ENCODE measurements at places on chromosomes 11 and 22. TPM values are rescaled to one million over a fixed set of nuclear protein-coding genes. Genes with fewer than 3 reads are reported as not detected.

Gene RIBC2
- 7.8 TPM for total RNA-seq

Gene OR4C6
- not detected for total RNA-seq

Gene FRMD8
- total RNA-seq = 61.3 TPM

Gene MMP13
- total RNA-seq = not detected

Gene OR10A6
- total RNA-seq = not detected

Gene ZNF280B
- total RNA-seq = 2.0 TPM

Gene GLB1L2
- 2.1 TPM for total RNA-seq

Gene C11orf52
- not detected for total RNA-seq

Gene TIGD3
- total RNA-seq = 0.88 TPM

Gene GGTLC3
- total RNA-seq = not detected

Gene CLCF1
- 0.71 TPM for total RNA-seq

Gene MYOD1
- total RNA-seq = not detected

Gene SEC14L6
- not detected for total RNA-seq

Gene SYT13
- total RNA-seq = not detected

Gene MAJIN
- 0.33 TPM for total RNA-seq

Gene SSH3
- 19.0 TPM for total RNA-seq

Gene CASP5
- total RNA-seq = 0.30 TPM

Gene MYBPC3
- not detected for total RNA-seq

Gene RAB39A
- total RNA-seq = 0.28 TPM

Gene LGALS12
- not detected for total RNA-seq

Gene CSNK2A3
- 1.9 TPM for total RNA-seq

Gene OR51E2
- not detected for total RNA-seq

Gene GAB4
- not detected for total RNA-seq

Gene MMP7
- not detected for total RNA-seq

Gene ALX4
- total RNA-seq = not detected

Gene BLID
- not detected for total RNA-seq

Gene BEST1
- total RNA-seq = 0.30 TPM

Gene IFITM10
- 1.3 TPM for total RNA-seq

Gene KCNQ1OT1
- total RNA-seq = 0.25 TPM

Gene CNGA4
- total RNA-seq = 0.20 TPM

Gene PDE3B
- 73.9 TPM for total RNA-seq

Gene SLC25A18
- not detected for total RNA-seq

Gene GNAZ
- 0.28 TPM for total RNA-seq

Gene KDM4F
- not detected for total RNA-seq

Gene ZP1
- 0.18 TPM for total RNA-seq

Gene OR5P2
- total RNA-seq = not detected

Gene OPCML
- not detected for total RNA-seq

Gene FADS1
- total RNA-seq = 63.6 TPM

Gene SELENOM
- 2.4 TPM for total RNA-seq

Gene F2
- total RNA-seq = not detected

Gene CD3G
- 225 TPM for total RNA-seq

Gene OR8G1
- not detected for total RNA-seq

Gene OR1S1
- not detected for total RNA-seq

Gene PATE2
- not detected for total RNA-seq

Gene COMT
- total RNA-seq = 78.7 TPM

Gene ADM2
- total RNA-seq = 8.8 TPM

Gene DERL3
- 7.8 TPM for total RNA-seq

Gene KRTAP5-9
- total RNA-seq = not detected

Data from activated CD4-positive, alpha-beta memory T cell treated with anti-CD3 and anti-CD28 coated beads, Interleukin-2, amount 10 ng/mL, durations not matched to agents 7 days and 5 days (primary cell).